ENCODE measurements at places on chromosomes 4 and X.

DNA sequence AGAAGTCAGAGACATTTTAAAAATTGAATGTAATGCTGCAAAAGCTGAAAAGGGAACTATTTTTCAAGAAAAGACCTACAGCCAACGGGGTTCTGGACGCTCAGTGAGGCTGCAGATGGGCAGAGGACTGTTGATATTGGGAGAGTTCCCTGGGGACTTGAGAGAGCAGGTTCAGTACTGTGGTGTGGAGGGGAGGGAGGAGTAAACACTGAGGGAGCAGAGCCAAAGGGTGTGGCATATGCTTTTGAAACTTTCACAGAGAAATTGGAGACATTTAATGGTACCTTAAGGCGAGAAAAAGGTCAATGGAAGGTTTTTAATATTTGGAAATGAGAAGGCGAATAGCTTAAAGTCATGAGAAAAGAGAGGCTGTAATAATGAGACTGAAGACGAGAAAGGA, 62.2 kb upstream of the GPM6A start:
- no peak for DNase-seq

GRCh38 chr4:1996866-1997611, 11.7 kb downstream of the NELFA start:
- no peak for DNase-seq

DNA sequence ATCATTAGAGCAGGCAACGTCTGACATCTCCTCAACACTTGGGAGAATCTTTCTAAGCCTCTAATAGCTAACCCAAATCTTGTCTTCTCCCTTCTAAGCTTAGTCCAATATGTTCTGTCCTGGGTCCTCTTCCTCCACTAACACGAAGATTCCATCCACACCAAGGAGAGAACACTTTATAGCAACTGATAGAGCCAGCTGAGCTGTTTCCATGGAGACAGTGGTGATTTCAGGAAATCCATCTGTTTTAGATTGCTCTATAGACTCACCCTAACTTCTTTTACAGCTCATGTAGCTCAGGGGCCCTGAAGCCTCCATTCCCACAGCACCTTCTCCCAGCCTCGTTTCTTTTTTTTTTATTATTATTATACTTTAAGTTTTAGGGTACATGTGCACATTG, 37.4 kb downstream of the SCD5 start:
- DNase-seq, result no peak

GRCh38 chr4:75723163-75724065, 963 bp upstream of the USO1 start:
- DNase-seq, result no peak

- DNase-seq, result no peak
These were observed 59.3 kb upstream of the UCP1 start for GRCh38 chr4:140628016-140628415.
